ENCODE measurements at places on chromosomes 2 and 18. TPM values are rescaled to one million over a fixed set of nuclear protein-coding genes. Genes with fewer than 3 reads are reported as not detected.
A peak's percentile ranks its signal among the peaks of the same experiment; 100 is the strongest.

The KRTCAP3 gene
- total RNA-seq, result 3.5 TPM

The EML6 gene
- 1.6 TPM for total RNA-seq

The UNC50 gene
- 42.5 TPM for total RNA-seq

The XDH gene
- 2.0 TPM for total RNA-seq

The LONRF2 gene
- total RNA-seq, result 0.17 TPM

DNA sequence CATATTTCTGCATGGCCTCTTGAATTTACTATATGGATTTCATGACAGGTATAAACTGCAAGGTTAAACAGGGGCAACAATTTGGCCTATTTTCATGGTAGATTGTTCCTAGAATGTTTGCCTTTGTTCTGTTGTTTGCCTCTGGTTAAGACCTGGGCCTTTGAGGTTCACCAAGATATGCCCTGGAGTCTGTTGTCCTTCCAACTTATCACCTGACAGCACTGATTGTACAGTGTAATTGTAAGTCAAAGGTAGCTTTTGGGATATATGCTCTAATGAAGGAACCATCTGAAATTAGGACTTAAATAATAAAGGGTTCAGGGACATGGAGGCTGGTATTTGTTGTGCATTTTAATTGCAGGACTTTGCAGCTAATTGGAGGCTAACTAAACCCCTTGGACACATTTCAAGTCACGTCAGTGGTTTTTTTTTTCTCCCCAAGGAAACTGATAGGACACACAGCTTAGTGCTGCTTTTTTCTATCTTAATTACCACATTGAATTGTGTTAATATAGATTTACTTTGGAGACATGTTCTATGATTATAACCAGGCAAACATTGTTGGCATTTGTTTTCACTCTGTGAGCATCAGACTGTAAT is 771.2 kb upstream of the LINC00305 start:
- no peak for DNase-seq

GRCh38 chr2:236903978-236904377 is 181.7 kb upstream of the COPS8 start:
- no peak for DNase-seq

DNA sequence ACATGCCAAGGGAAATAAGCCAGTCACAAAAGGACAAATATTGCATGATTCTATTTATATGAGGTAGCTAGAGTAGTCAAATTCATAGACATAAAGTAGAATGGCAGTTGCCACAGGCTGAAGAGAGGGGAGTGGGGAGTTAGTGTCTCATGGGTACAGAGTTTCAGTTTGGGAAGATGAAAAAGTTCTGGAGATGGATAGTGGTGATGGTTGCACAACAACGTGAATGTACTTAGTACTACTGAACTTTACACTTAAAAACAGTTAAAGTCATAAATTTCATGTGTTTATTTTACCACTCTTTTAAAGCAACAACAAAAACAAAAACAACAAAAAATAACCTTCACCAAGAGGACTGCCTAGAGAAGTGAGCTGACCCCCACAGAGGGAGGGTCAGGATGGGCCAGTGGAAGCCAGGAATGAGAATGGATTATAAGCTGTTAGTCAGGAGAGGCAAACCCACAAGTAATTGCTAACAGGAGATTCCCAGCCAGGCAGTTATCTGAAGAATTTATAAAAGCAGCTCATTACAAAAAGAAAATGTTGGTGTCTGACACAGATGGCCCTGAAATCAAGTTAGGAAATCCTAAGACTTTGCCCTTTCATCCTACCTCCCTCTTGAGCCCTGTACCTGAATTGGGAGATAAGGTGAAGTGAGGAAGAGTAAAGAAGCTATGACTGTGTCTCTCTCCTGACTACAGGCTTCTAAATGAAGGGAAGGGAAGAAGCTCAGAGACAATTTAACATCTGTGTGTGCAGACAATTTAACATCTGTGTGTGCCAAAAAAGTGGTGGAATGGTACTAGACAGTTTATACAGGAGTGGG is 263.4 kb downstream of the PDE11A start:
- peak; percentile 31 for DNase-seq

- no peak for DNase-seq
These were observed 172.1 kb upstream of the GLI2 start for GRCh38 chr2:120563616-120564015.

DNA sequence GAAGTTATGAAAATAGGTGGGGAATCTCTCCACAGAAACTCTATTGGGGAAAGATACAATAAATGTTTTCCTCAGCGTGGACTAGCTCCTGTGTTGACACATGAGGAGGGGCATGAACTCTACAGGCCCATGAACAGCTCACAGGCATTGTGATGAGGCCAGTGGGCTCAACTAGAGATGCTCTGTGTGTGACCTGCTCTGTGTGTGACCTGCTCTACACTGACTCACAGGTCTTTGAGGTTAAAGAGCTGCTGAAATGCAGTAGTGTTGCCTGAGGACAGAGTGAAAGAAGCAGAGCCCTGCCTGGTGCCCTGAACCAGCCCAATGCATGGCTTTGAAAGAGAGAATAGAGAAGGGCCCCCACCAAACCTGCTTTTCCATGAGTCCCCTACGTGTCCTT is 117.6 kb downstream of the MCFD2 start:
- peak; percentile 78 for DNase-seq

GRCh38 chr18:36558234-36558633 is 260.7 kb downstream of the FHOD3 start:
- DNase-seq, result no peak

GRCh38 chr2:213016166-213016983 is 135.0 kb downstream of the IKZF2 start:
- DNase-seq, result no peak

DNA sequence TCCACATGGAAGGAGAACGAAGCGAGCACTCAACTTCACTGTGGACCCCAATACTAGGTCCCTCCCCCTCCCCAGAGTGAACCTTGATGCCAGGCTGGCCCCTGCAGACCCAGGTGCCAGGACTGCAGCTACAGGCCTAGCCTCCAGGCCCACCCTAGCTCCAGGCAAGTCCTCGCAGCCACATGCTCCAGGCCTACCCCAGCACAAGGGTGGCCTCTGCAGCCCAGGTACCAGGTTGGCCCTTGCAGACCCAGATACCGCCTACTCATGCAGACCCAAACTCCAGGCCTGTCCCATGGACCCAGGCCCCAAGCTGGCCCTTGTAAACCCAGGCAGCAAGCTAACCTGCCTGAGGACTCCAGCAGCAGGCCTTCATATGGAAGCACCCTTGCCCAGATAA is 44.2 kb downstream of the KCNG2 start:
- no peak for DNase-seq

DNA sequence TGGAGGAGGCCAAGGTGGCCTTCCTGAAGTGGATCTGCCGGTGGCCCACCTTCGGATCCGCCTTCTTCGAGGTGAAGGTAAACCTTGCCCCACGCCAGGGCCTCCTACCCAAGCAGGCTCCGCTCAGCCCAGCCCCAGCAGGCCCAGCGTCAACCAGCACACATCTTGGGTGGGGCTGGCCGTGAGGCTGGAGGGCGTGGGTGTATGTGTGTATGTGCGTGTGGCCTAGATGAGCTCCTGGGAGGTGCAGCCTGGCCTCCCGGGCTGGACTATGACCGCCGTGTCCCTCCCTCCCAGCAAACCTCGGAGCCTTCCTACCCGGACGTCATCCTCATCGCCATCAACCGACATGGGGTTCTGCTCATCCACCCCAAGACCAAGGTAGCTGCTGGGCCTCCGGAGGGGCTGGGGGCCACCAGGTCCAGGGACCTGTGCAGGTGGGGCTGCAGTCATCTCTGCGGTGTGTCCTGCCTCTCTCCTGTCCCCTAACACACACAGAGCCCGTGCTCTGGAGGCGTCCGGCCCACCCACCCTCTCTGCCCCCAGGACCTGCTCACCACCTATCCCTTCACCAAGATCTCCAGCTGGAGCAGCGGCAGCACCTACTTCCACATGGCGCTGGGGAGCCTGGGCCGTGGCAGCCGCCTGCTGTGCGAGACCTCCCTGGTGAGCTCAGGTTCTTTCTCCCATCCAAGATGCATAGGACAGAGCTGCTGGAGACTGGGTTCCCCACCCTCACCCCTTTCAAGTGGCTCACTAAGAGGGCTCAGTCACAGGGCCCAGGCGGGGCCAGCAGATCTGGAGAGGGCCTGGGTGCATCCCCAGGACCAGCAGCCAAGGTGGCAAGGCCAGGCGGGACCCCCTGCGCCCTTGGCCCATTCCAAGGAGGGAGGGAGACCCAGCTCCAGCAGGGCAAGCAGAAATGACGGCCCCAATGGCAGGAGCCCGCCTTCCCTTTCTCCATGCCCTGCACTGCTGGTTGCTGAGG is 9.4 kb upstream of the GPR17 start:
- DNase-seq, result no peak

- DNase-seq, result no peak
These were observed 44.8 kb upstream of the MAP3K20 start for GRCh38 chr2:173030561-173031490.

- DNase-seq, result no peak
These were observed 95.9 kb downstream of the TXNL1 start for GRCh38 chr18:56542476-56542875.

GRCh38 chr2:84643991-84644390 is 127.7 kb downstream of the DNAH6 start:
- peak; percentile 56 for DNase-seq

DNA sequence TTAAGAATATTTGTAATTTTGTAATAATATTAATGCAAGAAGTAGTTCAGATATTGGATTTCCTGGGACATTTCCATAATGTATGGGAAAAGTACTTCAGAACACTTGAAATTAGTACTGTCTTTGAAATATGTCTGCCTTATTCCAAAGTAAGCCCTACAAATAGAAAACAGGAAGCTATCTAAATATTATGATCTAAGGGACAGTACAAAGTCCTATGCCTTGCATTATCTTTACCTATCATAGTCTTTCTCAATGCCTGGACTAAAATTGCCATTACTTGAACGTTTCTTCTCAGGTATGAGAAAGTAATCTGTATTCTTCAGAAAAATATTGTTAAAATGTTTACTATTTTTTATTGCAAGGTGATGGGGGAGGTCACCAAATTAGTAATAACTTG is 113.0 kb downstream of the PPP1R1C start:
- no peak for DNase-seq

DNA sequence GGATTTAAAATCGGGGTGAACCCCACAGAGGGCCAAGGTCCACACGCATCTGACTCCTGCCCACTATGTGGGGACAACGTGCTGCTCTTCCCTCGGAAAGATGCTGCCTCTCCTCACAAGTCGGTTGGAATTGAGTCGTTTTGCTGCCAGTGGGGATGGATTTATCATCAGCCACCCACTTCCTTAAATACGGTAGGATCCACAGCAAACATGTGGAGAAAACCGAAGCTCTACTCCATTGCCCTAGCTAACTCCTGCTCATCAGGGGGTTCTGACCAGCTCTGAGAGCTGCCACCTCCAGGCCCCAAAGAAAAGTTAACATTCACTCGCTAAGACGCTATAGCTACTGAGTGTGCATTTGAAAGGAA is 80.9 kb downstream of the CHRNA1 start:
- DNase-seq, result peak; percentile 60

All from renal cortical epithelial cell (primary cell).